Right ventricle myocardium superior (tissue), 1 donor: ENCODE measurements at places on chromosomes 2 and 18.

- DNase-seq: no peak
Measured at GRCh38 chr2:127957240-127957639, 70.6 kb downstream of the SAP130 start.

- DNase-seq: no peak
Measured at GRCh38 chr2:58636872-58637271, 395.7 kb upstream of the FANCL start.

GRCh38 chr2:231296401-231296974 lies 98.1 kb downstream of the ARMC9 start:
- DNase-seq: no peak

DNA sequence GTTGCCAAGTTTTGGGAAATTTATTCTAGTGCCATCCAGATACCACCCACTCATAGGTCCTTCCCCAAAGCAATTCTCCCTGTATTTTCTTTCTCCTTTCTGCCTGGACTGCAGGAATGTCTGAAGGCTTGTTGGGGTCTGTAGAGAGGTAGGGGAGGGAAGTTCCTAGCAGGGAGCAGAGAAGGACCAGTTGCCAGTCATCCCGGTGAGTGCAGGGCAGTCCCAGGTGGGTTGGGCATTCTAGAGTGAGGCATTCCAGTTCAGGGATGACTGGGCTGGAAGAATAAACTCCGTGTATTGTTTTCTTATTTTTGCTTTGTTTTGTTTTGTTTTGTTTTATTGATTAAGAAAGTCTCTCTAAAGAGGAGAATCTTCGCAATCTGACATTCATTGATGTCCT lies 58.1 kb downstream of the SPATS2L start:
- no peak for DNase-seq

- DNase-seq: no peak
Measured at GRCh38 chr18:56021136-56021808, 433.3 kb upstream of the TCF4 start.

DNA sequence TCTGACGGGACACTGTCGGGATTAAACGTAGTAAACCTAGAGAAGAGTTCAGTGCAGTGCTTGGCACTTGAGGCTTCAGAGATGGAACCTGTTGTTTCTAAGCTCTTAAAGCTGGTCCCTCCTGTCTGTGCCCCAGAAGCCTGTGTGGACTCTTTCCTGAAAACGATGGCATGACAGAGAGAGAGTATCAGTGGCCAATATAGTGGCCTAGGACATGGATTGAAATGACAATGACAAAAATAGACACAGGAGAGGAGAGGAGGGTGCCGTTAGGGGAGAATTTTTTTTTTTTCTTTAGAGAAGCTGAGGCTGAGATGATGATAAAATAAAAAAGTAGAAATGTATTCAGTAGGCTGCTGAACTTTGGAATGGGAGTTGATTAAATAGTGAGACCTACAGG lies 138.0 kb downstream of the GAREM1 start:
- no peak for DNase-seq

DNA sequence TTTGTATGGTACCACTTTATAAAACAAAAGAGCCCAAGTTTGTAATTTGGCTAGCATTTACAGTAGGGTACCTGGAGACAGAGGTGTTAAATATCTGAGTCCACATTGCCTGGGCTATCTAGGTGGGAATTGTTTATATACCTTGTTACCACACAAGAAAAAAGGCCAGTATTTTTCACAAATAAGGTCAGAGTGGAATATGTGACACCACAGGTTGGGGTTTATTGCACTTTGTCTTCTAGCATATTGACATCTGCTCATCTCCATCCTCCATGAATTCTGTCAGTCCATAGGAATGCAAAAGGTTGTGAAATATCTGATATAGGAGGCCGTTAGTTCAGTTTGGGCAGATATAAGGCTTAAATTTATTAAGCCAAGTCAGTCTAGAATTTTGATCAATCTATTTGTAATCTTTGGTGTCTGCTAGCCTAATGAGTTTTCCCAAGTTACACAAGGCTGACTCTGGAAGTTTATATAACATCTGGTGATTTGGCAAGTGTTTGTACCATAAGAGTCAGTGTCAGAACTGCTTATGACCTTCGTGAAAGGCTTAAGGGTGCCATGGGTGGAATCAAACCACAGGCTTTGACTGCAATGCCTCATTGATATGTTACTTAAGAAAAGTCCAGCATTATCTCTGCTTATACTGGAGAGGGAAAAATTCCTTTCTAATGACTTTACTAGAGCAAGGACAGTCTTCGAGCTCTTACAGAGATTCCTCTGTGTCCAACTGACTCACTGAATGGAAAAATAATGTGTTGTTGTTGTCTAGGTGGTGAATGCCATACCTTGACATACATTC lies 11.3 kb upstream of the DPP4 start:
- no peak for DNase-seq

DNA sequence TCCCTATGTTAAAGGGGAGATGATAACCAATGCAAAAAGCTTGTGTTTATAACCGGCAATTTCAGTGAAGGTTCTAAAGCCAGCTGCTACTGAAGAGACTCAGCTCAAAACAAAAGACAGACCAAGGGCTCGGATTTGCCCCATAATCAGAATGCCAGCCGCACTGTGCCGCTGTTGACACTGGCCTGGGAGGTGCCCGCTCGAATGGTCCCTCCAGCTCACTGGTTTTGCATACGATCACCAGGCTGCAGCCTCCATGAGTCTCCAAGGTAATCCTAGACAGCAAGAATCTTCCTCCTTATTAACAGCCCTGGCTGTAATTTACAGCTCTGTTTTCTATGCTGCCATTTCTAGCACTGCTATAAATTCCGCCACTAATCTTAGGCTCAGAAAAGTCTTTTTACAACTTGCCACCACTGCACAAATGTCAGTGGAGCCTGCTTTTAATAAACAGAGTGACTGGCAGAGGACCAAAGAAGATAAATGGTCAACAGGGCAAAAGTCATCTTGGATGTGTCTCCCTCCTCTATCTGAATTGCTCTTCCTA lies 155.7 kb upstream of the SH3BP4 start:
- no peak for DNase-seq

- no peak for DNase-seq
Measured at GRCh38 chr18:53458268-53458667, 766.2 kb downstream of the MBD2 start.

DNA sequence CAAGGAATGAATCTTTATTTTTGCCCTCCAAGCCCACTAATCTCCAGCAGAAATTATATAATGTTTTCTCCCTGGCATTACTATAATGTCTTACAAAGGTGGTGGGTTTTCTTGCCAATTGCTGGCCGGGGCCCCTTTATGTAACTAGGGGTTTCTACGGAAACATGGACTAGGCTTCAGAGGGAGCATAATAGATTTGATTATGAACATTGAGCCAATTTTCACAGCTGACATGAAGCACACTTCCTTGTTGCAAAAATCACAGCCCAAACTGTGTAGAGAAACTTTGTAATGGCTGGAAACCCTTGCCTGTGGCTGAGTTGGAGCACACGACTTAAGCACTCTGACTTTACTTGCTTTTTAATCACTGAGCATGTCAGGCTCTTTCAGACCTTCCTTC lies 3.8 kb upstream of the CYRIA start:
- DNase-seq: no peak

- no peak for DNase-seq
Measured at GRCh38 chr2:173766537-173767289, 198.5 kb downstream of the SP3 start.

DNA sequence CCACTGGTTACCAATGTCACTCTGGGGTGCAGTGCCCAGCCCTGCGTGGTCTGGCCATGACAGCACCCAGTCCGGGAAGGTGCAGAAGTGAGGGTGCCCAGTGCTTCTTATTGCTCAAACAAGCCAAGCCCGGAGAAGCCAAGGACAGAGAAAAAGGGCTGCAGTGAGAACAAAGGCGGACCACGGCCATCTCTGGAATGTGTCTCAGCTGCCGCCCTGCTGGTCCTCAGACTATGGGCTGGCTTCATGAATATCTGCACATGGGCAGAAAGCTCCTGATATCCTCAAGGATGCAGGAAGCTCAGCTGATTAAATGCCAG lies 28.7 kb downstream of the COPS9 start:
- peak; percentile 25 for DNase-seq

DNA sequence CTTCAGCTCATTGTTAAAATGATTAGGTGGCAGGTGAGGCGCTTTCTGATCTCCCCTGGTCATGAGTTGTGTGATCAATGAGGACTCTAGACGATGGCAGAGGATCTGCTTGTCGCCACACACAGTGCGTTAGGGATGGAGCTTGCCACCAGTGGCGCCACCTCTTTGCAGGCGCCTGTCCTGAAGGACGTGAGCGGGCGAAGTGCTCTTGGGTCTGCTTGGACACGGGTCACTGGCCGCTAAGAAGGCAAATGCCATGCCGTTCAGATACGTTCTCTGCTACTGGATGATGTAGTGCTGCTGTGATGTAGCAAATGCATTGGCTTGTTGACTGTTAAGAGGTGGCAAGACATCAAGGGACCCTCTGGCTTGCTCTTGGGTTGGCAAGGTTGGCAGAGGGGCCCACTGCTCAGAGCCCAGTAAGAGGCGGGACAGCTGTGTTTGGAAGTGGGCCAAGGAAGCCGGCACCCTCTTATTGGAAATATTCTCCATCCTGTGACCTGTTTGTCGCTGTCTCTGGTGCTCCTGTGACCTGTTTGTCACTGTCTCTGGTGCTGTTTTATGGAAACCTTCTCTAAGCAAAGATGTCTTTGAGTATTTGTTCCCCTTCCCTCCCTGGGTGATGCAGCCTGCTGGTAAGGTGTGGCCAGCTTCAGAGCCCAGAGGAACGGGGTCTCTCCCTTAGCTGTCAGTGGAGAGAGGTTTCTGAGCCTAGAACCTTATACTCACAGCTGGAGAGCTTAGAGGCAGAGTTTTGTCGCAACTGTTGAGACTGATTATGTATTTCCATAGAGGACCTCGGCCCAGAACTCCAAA lies 14.6 kb downstream of the LDLRAD4 start:
- no peak for DNase-seq

DNA sequence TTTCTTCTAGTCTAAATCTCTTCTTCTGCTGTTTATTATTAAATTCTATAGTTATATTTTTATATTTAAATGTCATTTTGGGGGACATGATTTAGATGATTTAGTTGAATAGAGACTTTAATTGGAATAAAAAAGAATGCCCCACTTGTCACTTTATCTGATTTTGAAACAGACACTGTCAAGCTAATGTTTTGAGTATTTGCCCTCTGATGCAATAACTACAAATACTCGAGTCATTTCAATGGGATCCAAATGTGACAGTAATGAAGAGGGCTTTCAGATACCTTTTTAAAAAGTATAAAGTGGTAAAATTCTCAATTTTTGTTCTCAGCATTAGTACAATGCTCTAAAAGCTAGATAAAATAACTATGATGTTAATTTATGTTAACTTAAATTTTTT lies 257.3 kb upstream of the SESTD1 start:
- DNase-seq: no peak

GRCh38 chr18:39198376-39198775 lies 1632.8 kb upstream of the CELF4 start:
- no peak for DNase-seq

- no peak for DNase-seq
Measured at GRCh38 chr2:230254152-230254881, 28.8 kb downstream of the SP140 start.

GRCh38 chr2:1990151-1990589 lies 245.9 kb upstream of the PXDN start:
- no peak for DNase-seq

DNA sequence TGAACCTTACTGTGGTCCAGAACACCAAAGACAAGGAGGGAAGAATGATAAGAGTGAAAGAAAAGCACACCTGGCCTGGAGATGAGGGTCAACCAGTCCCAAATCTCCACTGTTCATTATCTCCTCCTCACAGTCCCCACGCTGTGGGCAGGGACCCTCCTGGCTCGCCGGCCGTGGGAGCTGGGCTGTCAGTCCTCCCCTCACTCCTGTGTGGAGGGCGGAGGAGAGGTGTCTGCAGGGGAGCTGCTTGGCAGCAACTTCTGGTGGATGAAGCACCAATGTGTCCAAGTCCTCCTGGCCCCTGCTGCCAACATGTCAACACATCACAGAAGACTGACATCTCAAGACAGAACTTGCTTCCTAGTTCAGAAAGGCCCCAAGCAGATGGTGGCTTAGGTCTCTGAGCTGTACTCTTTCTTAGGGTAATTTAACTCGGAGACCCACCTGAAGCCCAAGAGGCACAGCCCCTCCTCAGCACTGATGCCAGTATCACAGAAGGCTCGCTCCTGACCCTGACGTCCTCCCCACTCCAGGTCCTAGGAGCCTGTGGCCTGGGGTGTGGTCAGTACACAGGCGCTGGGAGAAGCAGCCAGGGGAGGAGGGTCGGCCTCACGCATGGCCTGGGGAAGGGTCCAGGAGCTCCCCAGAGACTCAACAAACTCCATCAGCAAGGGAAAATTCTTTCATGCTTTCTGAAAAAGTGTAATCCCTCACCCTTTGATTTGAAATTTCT lies 54.5 kb downstream of the PARD6G start:
- DNase-seq: no peak

GRCh38 chr2:220044383-220044782 lies 417.0 kb downstream of the SLC4A3 start:
- no peak for DNase-seq
